ENCODE measurements at places on chromosomes 5 and 9.

GRCh38 chr9:69645488-69645887, 26.7 kb downstream of the APBA1 start:
- no peak overlapping the region for H3K4me3 ChIP-seq
- H3K27ac ChIP-seq: no peak overlapping the region
- H3K4me1 ChIP-seq: peaks cover 4% of the 10 kb centered on the region
- DNase-seq: no peak

GRCh38 chr9:21121595-21122251, 19.9 kb downstream of the IFNW1 start:
- H3K4me3 ChIP-seq: no peak overlapping the region
- no peaks in the 10 kb centered on the region for H3K27me3 ChIP-seq
- no peak overlapping the region for H3K27ac ChIP-seq
- DNase-seq: no peak

- peaks cover 10% of the 10 kb centered on the region for H3K4me1 ChIP-seq
- H3K27ac ChIP-seq: no peak overlapping the region
- H3K27me3 ChIP-seq: no peaks in the 10 kb centered on the region
- H3K4me3 ChIP-seq: no peak overlapping the region
- DNase-seq: no peak
- no peaks in the 10 kb centered on the region for H3K36me3 ChIP-seq
Measured at GRCh38 chr5:36418152-36418979, 116.7 kb upstream of the RANBP3L start.

DNA sequence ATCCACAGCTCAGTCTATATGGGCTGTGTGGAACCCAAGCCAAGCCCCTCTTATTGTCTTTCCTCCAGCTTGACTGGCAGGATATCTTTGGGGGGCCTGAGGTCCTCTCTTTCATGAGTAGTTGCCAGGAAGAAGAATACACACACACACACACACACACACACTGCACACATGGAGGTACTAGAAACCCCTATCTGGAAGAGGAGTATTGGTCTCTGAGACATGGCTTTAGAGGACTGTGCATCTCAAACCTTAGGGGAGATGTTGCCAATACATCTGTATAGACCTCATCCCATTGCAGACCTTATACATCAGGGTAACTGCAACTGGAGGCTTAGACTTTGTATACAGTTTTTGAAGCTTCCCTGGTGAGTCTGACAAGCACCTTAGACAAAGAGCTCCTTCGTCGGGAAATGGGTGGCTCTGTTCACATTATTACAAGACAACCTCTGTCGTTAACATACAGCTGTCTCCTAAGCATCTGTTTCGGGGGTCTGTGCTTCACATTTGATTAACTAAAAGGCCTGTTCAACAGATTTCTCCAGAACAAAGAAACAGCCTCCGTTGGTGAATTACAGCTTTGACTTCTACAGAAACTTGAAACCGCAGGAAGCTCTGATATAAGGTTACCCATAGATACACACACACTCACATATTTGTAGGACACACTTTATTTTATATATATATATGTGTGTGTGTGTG, 5.5 kb upstream of the ENTREP1 start:
- H3K27ac ChIP-seq: no peak overlapping the region
- no peak overlapping the region for H3K4me3 ChIP-seq
- no peaks in the 10 kb centered on the region for H3K27me3 ChIP-seq
- no peaks in the 10 kb centered on the region for H3K36me3 ChIP-seq

- H3K4me3 ChIP-seq: no peak overlapping the region
- H3K27ac ChIP-seq: no peak overlapping the region
- H3K4me1 ChIP-seq: peaks cover 3% of the 10 kb centered on the region
Measured at GRCh38 chr5:143860211-143860610, 48.2 kb downstream of the HMHB1 start.

DNA sequence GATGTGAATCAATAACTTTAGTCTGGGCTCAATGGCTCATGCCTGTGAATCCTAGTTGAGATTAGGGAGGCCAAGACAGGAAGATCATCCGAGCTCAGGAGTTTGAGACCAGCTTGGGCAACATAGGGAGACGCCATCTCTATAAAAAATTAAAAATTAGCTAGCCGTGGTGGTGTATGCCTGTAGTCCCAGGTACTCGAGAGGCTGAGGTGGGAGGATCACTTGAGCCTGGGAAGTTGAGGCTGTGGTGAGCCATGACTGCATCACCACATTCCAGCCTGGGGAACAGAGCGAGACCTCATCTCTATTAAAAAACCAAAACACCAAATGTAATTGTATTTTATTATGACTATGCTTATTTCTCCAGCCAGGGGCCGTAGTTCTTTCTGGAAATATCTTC, 69.6 kb upstream of the NR5A1 start:
- no peaks in the 10 kb centered on the region for H3K27me3 ChIP-seq
- no peaks in the 10 kb centered on the region for H3K36me3 ChIP-seq
- H3K4me3 ChIP-seq: no peak overlapping the region
- H3K4me1 ChIP-seq: no peaks in the 10 kb centered on the region

DNA sequence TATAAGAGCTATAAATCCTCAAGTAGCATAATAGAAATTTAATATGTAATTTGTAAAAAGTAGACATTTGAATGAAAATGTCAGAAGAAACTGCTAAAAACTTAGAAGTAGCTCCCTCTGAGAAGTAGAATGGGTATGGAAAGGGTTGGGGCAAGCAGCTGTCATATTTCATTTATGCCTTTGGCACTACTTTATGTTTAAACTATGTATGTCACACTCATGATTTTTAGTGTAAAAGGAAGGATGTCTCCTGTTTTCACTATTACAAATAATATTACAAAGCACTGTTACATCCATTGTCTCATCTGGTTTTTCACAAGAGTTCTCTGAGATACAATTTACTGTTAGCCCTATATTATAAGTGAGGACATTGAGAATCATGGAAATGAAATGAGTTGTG, 96.3 kb upstream of the ZNF462 start:
- no peaks in the 10 kb centered on the region for H3K4me1 ChIP-seq
- H3K4me3 ChIP-seq: no peak overlapping the region

DNA sequence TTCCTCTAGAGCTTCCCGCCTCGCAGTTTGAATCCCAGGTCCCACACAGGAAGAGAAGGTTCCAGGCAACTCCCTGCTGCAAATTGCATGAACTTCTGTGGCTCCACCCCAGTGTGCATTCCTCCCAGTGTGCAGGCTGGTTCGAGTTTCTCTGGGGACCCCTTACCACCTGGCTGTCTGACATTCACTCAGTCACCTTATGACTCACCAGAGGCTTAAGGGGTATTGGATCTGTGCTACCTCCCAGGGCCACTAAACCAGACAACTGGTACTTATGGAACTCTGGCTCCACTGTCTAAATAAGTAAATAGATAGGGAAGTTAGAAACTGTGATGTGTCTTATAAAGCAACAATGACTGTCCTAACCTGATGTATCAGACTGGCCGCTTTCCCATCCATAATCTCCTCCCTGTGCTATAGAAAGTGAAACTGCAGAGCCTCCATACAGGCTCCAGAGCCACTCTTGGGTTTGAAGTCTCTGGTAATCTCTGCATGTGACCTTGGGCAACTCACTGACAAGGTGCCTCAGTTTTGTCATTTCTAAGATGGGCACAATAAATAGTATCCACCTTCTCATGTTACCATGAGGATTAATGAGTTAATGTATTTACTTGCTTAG, 720.6 kb downstream of the SEMA5A start:
- H3K27me3 ChIP-seq: no peaks in the 10 kb centered on the region
- no peak for DNase-seq
- H3K27ac ChIP-seq: no peak overlapping the region

- no peaks in the 10 kb centered on the region for H3K36me3 ChIP-seq
- H3K4me1 ChIP-seq: peaks cover 54% of the 10 kb centered on the region
- H3K4me3 ChIP-seq: no peak overlapping the region
Measured at GRCh38 chr9:95502248-95502647, 14.5 kb downstream of the PTCH1 start.

GRCh38 chr5:78557601-78558000, 91.0 kb downstream of the LHFPL2 start:
- H3K27me3 ChIP-seq: no peaks in the 10 kb centered on the region
- no peaks in the 10 kb centered on the region for H3K36me3 ChIP-seq
- no peaks in the 10 kb centered on the region for H3K4me1 ChIP-seq
- no peak overlapping the region for H3K4me3 ChIP-seq
- no peak overlapping the region for H3K27ac ChIP-seq
- no peak for DNase-seq

DNA sequence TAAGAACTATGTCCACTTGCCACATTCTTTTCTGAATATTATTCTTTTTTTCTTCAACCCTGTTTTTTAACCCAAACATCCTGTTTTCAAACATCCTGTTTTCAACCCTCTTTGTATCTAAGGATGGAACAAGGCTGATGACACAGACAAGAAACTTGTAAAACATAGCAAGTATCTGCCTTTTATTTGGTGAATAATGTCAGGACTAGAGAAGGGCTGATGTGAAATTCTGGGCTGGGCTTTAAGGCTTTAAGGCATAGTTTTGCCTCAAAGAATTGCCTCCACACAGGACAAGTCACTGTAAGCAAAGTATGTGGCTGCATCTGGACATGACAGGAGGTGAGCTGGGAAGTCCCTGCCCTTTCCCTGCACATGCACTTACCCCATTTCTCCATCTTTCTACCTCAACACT, 42.5 kb upstream of the RIC1 start:
- no peaks in the 10 kb centered on the region for H3K36me3 ChIP-seq
- H3K4me1 ChIP-seq: peaks cover 8% of the 10 kb centered on the region
- no peak overlapping the region for H3K4me3 ChIP-seq
- no peaks in the 10 kb centered on the region for H3K27me3 ChIP-seq
- no peak overlapping the region for H3K27ac ChIP-seq
- DNase-seq: no peak

DNA sequence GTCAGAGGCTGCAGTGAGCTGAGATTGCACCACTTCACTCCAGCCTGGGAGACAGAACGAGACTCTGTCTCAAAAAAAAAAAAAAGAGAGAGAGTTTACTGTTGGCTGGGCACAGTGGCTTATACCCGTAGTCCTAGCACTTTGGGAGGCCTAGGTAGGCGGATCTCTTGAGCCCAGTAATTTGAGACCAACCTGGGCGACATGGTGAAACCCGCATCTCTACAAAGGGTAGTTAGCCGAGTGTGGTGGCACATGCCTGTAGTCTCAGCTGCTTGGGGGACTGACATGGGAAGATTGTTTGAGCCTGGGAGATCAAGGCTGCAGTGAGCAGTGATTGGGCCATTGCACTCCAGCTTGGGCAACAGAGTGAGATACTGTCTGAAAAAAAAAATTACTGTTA, 12.6 kb downstream of the HABP4 start:
- H3K4me3 ChIP-seq: no peak overlapping the region
- DNase-seq: no peak
- peaks cover 40% of the 10 kb centered on the region for H3K36me3 ChIP-seq
- H3K27me3 ChIP-seq: no peaks in the 10 kb centered on the region
- H3K27ac ChIP-seq: no peak overlapping the region

DNA sequence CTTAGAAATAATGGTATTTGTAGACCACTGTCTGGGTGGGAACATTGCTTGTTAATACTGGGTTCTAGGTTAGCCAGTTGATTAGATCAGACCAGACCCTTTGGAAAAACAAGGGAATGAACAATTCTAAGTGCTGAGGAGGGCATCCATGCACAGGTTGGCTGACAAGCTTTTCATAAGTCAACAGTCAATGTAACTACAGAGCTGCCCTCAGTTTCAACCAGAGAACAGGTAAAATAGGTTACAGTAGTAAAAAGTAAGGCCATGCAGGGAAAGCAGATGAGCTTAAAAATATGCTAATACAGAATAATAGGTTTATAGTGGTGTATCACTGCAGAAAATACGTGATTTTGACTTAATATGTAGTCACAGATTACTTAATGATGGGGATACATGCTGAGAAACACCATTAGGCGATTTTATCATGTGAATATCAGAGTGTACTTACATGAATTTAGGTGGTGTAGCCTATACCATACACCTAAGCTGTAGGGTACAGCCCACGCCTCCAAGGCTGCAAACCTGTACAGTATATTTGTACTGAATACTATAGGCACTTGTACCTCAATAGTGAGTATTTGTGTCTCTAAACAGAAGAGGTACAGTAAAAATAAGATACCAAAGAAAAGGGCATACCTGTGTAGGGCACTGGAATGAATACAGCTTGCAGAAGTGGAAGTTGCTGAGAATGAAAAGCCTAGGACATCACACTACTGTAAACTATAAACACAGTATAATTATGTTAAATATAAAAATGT, 6.1 kb upstream of the FGF18 start:
- H3K27ac ChIP-seq: no peak overlapping the region
- H3K36me3 ChIP-seq: peaks cover 45% of the 10 kb centered on the region
- H3K4me3 ChIP-seq: no peak overlapping the region
- no peak for DNase-seq
- no peaks in the 10 kb centered on the region for H3K27me3 ChIP-seq

GRCh38 chr5:166433679-166434078, 1857.8 kb upstream of the WWC1 start:
- H3K27me3 ChIP-seq: no peaks in the 10 kb centered on the region
- H3K27ac ChIP-seq: no peak overlapping the region
- H3K4me3 ChIP-seq: no peak overlapping the region
- DNase-seq: no peak
- no peaks in the 10 kb centered on the region for H3K4me1 ChIP-seq

DNA sequence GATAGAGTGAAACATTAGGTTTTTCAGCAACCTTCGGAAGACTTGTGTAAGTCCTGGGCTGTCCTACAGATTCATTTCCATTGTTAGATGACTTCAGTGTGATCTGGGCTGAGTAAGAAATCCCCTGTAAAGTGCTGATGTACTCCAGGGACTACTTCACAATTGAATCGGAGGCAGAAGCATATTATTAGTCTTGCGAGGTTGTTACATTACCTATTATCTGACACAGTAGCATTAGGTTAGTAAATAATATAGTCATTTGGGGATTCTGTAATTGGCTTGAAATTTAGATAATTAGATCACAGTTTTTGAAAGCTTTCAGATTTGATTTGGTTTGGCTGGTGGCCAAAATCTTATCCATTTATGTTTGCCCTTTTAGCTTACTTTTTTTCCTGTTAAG, 62.4 kb downstream of the DMRT1 start:
- no peak overlapping the region for H3K4me3 ChIP-seq
- DNase-seq: no peak
- no peaks in the 10 kb centered on the region for H3K4me1 ChIP-seq
- no peaks in the 10 kb centered on the region for H3K36me3 ChIP-seq

DNA sequence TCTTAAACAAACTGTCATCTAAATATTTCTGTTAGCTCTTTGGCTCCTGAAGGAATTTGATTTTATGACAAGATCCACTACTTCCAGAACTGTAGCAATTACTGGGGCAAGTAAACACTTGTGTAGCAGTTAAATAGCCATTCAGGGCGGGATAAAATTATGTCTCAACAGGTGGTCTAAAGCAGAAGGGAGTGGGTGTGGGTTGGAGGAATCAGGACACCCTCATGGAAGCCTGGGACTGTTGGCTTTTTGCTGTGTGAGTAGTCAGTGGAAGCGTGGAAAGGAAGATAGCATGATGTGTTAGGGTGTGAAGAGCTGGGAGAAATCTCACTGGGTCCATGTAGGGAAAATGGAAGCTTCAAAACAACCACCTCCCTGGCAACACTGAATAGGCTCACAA, 127.1 kb downstream of the FBXL7 start:
- no peaks in the 10 kb centered on the region for H3K36me3 ChIP-seq
- no peaks in the 10 kb centered on the region for H3K27me3 ChIP-seq
- H3K4me1 ChIP-seq: no peaks in the 10 kb centered on the region
- no peak overlapping the region for H3K4me3 ChIP-seq
- H3K27ac ChIP-seq: no peak overlapping the region

GRCh38 chr9:110217656-110218099, 9.7 kb upstream of the C9orf152 start:
- H3K27me3 ChIP-seq: no peaks in the 10 kb centered on the region
- no peaks in the 10 kb centered on the region for H3K36me3 ChIP-seq
- no peaks in the 10 kb centered on the region for H3K4me1 ChIP-seq
- DNase-seq: no peak

- no peak for DNase-seq
- H3K4me1 ChIP-seq: peaks cover 9% of the 10 kb centered on the region
- no peaks in the 10 kb centered on the region for H3K36me3 ChIP-seq
- H3K27me3 ChIP-seq: no peaks in the 10 kb centered on the region
Measured at GRCh38 chr9:125106285-125106893, 36.9 kb downstream of the SCAI start.

Data from right atrium auricular region (tissue), 2 donors.